ENCODE measurements at places on chromosomes 12 and 14.

GRCh38 chr12:46908236-46908935 lies 82.6 kb upstream of the SLC38A4 start:
- no peak for DNase-seq

DNA sequence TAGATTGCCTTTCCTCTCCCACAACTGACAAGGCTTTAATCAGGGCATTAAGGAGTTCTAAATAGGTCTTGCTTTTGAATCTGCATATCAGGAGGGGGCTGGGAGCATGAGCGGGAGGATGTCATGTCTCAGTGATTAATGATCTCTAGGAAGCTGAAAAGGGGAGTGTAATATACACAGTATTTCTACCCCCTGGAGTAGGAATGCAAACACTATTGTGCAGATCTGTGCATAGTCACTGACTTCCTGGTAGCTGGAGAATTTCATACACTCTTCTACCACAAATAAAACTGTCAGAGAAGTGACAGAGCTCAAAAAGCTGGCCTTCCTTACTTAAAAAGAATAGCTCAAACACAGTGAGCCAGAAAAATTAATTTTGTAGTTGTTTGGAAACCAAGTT lies 65.8 kb downstream of the RIC8B start:
- peak; percentile 3 for DNase-seq

DNA sequence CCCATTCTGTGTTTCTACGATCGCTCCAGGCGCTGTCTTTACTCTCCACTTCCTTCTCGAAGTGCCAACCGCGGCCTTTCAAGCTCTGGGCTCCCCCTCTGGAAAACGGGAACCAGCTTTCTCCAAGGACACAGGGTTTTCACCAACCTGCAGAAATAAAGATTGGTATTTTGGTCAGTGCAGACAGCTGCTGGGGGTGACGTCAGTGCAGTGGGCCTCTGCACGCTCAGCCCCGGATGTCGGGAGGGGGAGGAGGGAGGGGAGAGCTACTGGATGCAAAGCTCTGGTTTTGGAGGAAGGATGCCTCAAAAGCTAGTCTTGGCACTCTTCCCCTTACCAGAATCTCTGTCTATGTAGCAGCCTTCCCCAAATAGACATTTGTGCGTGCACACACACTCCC lies 19.9 kb downstream of the HRK start:
- DNase-seq = no peak

DNA sequence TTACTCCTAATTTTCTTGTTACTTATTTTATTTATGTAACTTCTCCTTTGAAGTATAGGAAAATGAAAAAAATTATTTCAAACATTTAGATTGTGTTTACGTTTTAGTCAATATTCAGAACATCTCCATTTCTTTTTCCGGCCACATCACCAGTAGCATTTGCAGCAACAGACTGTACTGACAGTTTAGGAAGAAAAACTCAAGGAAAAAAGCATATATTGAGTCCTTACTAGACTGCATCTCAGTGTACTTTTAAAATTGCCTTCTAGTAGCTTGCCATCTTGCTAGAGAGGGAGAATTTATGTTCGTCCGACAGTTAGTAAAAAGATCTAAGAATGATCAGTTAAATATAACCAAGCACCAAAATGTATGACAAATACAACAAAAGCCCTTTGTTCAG lies 625.0 kb upstream of the MIS18BP1 start:
- DNase-seq = no peak

DNA sequence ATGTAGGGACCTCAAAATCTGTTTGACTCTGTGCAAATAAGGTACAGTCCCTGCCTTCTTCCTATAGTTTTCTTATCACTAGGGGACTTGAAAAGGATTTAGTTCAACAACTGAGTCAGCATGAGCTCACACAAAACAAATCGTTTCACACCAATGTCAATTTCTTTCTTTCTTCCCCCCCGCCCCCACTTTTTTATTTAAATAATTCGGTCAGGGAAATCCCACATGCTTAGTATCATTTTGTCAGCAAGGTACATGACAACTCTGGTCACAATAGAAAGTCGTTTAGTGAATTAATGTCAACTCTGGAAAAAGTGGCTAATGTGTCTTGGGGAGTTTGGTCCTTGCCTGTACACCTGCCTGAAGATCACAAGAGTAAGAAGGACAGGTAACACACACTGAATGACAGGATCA lies 232.2 kb upstream of the PLEKHG7 start:
- DNase-seq = no peak

DNA sequence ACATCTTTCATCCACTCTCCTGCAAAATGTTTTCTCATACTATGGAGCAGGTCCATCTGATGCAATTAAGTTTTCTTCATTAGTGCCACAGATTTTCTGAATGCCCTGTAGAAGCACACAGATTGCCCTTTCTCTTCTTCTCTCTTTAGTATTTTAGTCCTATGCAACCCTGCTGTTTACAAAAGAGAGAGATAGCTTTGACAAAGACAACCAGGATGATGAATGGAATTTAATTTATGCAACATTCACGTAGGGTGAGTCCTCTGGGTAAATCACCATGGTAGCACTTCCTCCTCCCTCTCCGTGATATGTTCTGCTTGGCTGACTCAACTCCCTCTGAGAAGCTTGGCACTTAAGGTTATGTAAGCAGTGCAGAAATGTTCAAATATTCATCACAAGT lies 400.9 kb upstream of the PDE3A start:
- no peak for DNase-seq

GRCh38 chr12:4191149-4191548 lies 82.4 kb upstream of the CCND2 start:
- DNase-seq = no peak

- DNase-seq = no peak
Measured at GRCh38 chr14:100709289-100710284, 17.1 kb upstream of the DLK1 start.

- no peak for DNase-seq
Measured at GRCh38 chr12:6229224-6230218, 29.3 kb downstream of the CD9 start.

GRCh38 chr14:24372701-24373416 lies 4.9 kb downstream of the NFATC4 start:
- peak; percentile 20 for DNase-seq

DNA sequence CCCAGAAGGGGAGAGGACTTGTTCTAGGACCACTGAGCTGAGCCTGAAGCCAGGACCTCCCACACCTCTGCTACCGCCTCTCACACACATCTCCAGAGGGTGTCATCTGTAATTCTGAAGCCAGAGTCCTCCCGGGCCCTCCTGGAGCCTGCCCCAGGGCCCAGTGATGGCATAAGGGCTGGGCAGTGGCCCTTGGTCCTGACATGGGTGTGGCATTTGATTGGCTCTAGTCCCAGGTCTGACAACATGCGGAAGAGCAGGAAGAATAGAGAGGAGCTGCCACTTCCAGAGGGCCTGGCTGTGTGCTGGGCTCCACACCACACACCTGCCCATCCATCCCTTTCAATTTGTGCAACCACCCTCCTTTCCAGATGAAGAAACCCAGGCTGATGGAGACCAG lies 144.3 kb upstream of the GSC start:
- DNase-seq = no peak

- no peak for DNase-seq
Measured at GRCh38 chr12:72274931-72275330, 2.8 kb downstream of the TRHDE start.

- no peak for DNase-seq
Measured at GRCh38 chr14:69754487-69754886, 12.5 kb upstream of the SRSF5 start.

DNA sequence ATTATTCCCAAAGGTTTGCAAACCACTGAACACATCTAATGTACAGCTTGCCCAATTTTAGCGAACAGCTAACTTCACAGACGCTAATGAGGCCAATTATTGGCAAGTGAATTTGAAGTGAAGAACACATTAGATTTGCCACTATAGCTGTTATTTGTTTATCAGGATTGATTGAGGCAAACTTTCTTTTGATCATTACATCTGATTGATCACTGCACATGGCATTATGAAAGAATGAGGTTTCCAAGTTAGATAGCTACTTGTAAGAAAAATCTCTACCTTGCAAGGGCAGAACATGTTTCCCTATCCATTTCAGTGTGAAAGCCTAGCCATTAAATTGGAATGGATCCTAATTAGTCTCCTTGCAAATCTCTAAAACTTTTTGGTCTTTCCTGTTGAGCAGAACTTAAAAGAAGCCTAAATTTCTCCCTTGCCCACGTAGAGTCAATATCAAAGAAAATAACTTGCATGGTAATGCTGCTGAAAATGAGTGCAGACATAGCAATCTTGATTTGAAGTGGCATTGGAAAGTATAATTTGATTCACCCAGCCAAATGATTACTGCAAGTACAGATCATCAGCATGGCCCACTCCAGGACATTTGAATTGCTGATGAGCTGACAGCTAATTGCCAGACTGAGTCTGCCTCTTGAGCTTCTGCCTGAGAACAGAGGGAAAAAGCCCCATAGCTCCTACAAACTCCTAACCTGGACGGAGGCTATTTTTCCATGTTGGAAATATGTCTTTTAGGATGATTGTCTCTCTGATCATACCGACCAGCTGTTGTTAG lies 98.6 kb downstream of the TPH2 start:
- DNase-seq = no peak

DNA sequence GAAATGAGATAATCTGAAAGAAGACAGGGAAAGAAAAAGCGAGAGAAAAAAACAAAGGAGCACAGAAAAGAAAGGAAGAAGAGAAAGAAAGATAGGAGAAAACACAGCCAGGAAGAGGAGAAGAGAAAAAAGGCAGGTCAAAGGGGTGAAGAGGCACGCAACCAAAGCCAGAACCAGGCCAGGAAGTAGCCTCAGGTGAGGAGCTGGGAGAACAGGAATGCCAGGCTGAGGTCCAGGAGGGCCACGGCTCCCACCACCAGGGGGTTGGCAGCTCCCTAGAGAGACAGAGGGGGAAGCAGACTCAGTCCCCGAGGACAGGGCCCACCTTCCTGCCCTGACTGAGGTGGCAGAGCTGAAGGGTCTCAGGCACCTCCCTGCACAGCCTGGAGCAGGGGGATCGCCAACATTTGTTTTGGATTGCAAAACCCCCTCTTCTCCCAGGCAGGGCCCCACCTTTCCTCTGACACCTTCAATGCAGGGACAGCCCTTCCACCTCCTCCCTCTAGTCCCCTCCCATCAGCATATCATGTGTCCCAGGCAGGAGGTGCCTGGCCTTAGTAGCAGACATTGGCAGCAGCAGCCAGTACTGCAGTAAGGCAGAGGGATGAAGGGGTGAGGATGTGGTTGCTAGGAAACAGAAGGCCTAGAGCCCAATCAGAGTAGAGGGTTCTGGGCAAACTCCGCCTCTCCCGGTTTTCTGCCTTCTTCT lies 2.0 kb upstream of the AP1G2 start:
- DNase-seq = peak; percentile 95

GRCh38 chr12:56723889-56724700 lies 1.0 kb downstream of the NACA start:
- no peak for DNase-seq

- DNase-seq = peak; percentile 77
Measured at GRCh38 chr12:84741692-84742091, 170.9 kb downstream of the SLC6A15 start.

All from SK-N-DZ (cell line).